ENCODE measurements at places on chromosomes 4 and X.

DNA sequence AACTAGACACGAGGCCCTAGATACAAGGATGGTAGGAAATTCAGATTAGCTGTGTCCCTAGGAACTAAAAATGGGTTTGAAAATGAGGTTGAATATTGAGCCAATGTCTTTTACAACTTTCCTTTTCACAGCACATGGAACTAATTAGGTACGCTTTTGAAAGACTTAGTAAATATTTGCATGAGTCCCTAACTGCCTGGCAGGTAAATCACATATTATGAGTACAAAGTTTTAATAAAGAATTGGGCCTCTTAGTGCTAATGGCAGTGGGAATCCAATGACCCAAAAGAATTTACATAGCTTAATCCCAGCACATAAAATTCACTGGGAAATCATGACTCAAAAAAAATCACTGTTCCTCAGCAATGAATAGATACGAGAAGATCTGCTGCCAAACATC is 16.8 kb downstream of the MUC7 start:
- no peak for DNase-seq

DNA sequence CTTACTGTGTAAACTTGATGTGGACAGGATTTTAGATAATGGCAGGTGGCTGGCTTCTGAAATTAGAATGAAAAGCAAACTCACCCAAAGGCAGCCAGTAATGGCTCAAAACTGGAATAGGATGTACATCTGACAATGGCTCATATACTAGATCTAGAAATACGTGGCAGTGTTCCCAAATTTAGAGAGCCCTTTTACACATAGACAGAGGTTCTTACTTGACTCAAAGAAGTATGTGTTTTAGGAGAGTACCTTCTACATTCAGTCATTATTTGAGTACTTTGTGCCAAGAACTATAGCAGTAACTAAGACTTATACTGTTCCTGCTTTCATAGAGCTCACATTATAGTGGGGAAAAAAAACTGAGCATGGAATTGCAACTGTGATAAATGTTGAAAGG is 48.0 kb downstream of the UBE2K start:
- DNase-seq = no peak

DNA sequence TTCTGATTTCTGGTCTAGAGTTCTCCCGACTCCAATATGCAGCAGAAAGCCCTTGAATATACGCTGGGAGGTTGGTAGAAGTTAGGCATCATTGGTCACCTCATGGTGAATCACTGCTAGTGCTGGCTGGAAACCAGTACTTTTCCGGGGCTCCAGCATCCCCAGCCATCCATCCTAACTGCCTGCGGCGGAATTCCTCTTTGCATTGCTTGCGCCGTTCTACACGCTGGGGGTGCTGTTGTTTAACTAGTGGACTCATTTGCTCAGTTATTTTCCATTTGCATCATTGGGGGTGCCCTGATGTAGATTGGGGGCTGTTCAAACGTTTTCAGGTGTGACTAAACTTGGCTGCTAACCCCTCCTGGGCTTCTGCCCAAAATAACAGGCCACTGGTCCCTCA is 23.3 kb upstream of the GPR50 start:
- no peak for DNase-seq

GRCh38 chr4:103198111-103198765 is at the start of gene CENPE:
Gene CENPE (minus strand): TSS chr4:103198343. CDS start chr4:103198319, 24 bp downstream.
- peak; percentile 71 for DNase-seq

GRCh38 chrX:25277574-25277973 is 261.8 kb upstream of the ARX start:
- DNase-seq = no peak

DNA sequence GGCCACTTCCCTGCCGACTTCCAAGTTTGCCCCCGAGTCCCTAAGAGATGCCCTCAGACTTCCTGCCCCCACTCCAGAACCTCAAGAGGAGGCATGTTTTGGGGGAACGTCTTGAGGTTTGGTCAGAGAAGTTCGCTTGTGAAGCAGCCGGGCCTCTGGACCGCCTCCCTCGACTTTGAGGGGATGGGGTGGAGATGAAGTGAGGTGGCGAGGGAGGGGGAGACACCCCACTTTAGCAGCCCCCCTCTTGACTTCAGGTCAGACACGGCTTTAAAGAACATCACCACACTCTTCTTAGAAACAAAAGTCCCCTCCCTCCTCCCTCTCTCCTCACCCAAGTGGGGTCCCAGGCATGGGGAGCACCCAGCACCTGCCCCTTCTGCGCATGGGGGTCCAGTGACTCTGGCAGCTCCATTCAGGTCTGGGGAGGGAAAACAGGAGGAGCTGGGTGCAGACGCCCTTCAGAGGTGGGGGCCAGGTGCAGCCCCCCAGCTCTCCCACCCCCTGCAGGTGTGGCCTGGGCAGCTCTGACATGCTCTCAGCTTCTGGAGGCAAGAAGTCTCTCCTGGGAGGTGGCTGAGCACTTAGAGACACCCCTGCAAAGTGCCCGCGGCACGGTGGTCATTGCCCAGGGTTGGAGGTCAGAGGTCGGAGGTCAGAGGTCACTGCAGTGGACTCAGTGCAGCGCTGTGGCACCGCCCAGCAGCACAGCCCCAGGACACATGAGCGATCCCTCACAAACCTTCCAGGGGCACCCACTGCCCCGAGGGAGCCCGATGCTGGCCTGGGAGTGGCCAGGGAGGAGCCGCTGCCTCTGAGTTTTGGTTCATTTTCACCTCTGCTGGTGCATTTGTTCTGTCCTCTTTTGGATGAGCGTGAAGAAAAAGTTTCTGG is 108.8 kb downstream of the CPZ start:
- DNase-seq = no peak

DNA sequence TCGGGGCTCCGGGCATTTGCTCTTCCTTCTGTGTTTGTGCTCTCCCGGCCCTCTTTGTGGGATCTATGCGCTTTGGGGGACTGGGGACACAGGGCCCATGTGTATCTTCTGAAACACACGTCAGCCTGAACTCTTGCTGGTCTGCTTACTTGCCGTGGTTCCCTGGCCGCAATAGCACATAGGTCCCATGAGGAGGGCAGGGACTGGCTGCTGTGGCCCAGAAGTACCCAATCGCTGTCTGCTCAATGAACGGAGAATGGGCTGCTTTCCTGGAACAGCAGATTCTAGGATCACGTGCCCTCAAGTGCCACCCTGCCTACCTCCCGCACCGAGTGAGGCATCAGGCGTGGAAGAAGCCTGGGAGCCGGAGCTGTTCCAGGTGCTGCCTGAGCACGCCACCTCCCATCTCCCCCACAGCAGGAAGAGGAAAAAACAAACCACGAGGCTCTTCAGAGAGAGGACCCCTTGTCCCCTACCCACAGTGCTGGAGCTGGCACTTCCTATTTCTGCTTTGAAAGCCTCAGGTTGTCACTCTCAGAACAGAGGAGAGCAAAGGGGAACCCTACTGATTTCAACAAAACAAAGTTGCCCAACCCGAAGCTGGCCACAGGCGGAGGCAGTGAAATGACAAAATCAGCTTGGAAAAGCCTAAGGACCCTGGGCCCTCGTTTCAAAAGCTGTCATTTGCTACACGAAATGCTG is 3.8 kb downstream of the G6PD start:
- DNase-seq = no peak
